ENCODE measurements at places on chromosomes 7 and 10. TPM values are rescaled to one million over a fixed set of nuclear protein-coding genes. Genes with fewer than 3 reads are reported as not detected.

GRCh38 chr10:131312478-131312836 is 936 bp upstream of the TCERG1L start:
- peak; percentile 3 for DNase-seq

PCLO gene
- total RNA-seq, result 3.0 TPM

PTPRN2 gene
- 3.4 TPM for total RNA-seq

GRCh38 chr7:116678780-116679179 is 6.8 kb downstream of the MET start:
- DNase-seq, result no peak

DNA sequence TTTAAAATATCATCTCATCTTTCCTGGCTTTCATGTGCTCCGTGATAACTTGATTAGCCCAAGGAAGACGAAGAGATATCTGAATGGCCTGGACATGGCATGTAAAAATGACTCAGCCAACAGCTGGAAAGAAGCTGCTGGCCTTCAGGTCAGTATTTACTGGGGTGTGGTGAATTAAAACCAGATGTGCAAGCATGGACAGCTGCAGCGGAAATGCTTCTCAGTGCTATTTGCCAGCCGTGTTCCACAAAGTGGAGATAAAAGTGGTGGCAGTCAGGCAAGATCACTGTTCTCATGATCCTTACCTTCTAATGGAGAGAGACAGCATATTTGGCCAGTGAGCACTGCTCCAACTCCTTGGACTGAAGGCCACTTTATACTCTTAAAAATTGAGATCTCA is 203.1 kb upstream of the VSTM2A start:
- DNase-seq, result no peak

TEX47 gene
- not detected for total RNA-seq

GRCh38 chr10:123995082-123995460 is 98.3 kb downstream of the CHST15 start:
- DNase-seq, result no peak

DNA sequence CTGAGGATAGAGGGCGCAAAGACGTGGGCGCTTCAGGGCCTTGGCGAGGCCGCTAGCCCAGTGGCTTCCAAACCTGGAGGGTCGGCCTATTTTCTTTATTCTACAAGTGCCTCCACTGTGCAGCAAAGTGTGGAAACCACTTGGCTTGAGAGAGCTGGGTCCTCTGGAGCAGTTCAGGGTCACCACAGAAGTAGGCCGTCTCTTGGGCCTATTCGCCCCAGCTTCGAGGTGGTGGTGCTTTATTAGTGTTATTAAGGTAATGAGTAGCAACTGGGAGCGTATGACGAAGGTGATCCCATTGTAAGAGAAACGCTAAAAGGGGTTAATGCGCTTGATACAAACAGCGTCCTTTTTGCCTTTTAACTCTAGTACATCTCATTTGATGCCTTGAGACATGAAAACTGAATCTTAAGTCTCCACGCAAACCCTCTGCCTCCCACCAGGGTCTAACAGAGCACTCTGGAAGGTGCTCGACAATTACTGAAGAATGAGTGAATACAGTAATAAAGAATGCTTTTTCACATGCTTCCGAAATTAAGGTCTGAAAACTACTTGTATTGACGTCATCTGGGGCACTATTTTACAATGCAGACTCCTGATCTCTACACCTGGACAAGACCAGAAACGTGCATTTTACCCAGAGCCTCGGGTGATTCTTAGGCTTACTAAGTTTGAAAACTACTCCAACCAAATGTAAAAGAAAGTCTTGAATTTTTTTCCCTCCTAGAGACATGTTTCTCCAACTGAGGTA is 647 bp upstream of the GSAP start:
- no peak for DNase-seq

DNA sequence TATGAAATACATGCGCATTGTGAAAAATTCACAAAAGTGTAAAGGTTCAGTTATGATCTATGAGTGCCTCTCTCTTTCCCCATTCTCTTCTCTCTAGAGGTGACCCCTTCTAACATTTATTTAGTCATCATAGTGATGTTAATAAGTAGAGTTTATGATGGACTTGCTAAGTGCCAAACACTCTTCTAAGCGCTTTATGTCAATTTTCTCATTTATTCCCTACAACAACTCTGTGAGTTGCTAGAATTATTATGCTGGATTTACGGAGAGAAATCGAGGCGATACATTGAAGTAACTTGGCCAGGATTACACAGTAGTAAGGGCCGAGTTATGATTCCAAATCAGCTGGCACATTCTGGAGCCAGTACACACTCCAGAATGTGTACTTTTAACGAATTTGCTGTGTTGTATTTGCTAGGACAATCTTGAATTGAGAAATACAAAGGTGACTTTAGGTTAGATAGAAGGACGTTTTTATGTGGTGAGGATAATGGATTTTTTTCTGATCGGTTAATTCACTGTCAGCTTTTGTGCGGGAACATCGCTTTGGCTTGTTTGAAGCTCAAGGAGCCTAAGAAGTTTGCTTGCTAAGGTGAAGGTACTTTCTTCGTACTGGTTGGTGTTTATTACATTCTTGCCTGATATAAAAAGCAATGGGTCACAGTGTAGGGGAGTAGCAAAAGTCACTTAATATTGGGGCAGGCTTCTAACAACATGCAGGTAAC is 1.4 kb downstream of the ATRNL1 start:
- DNase-seq, result no peak

GAD2 gene
- not detected for total RNA-seq

DNA sequence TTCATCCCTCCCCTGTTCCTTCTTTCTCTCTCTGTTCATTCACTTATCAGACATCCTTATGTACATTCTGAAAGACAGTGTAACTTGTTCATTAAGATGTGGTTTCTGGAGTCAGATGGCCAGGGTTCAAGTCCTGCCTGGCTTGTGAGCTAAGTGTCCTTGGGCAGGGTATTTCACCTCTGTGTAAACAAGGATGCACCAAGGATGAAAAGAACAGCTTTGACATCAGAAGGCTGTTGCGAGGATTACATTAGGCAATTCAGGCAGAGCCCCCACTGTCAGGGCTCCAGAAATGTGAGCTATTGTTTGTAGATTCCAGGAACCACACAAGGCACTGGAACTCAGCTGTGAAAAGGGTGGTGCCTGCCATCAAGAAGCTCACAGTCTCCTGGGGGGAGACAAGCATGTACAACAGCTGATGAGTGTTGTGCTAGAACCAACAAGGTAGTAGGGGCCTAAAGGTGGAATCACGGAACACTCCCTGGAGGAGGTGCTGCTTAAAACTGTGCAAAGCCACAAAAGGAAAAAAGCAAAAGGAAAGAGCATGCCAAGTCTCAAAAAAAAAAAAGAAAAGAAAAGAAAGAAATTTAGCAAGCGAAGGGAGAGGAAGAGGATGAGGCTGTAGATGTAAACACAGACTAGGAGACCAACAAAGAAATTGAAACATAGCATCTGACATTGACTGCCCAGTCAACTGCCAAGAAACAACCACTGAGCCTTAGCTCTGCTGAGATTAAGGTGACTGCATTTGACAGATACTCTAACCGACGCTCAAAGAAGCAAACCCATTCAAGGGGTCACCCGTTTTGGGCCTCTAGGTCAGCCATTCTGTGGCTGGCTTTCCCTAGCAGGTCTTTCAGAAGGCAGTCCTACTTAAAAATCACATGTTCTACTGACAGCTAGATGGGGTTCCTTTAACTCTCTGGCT is 12.5 kb downstream of the PDLIM1 start:
- no peak for DNase-seq

DNA sequence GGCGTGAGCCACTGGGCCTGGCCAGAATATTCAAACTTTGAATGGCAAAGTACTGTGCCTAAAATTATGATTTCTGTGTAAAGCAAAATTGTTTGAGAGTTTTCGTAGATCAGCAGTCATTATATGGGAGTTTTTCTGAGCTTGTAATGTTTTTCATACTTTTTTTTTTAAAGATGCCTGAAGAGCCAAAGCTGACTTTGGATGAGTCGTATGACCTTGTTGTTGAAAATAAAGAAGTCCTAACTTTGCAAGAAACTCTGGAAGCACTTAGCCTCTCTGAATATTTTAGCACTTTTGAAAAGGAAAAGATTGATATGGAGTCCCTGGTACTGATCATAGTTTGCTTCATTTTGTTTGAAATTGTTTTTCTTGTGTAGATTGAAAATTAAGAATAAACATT is 26.7 kb downstream of the SEC23IP start:
- no peak for DNase-seq

DNA sequence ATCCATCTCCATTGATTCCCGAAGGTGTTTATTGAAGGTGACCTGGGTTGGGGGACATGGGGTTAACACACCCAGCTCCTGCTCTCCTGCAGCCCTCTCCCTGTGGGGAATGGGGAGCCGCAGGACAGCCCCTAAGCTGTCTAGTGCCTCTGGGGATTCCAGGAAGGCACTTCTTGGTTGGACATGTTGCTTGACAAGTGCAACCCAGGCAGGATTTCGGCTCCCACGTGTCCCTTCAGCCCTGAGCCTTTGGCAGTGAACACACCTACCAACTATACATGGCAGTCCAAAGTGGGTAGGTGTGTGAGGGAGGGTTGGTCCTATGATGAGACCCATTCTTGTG is 43.9 kb downstream of the DOCK1 start:
- no peak for DNase-seq

- DNase-seq, result peak; percentile 70
Observed at GRCh38 chr7:80637911-80638765, at the start of gene CD36. Gene CD36 (plus strand): TSS chr7:80638642. CDS start chr7:80646741, 8,099 bp downstream.

- DNase-seq, result no peak
Observed at GRCh38 chr10:116687633-116688032, 54.7 kb downstream of the HSPA12A start.

AASS gene
- total RNA-seq, result 15.9 TPM

DNA sequence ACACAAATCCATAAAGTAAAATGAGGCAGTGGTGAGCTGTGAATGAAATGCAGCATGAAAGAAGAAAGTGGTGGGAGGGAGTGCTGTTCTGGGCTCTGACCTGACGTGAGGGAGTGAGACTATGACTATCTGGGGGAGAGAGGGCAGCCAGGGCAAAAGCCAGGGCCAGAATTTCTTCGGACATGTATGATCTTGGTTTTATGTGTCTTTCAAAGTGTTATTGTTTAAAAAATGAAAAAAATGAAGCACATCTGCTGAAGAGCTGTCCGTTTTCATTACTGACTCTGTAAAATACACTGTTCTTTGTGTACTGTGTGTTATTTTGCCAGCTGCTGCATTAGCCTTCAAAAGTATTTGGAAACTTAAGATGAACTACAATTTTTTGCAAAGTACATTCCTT is 70.2 kb upstream of the KLF14 start:
- DNase-seq, result no peak

HHEX gene
- 36.8 TPM for total RNA-seq

ITGA8 gene
- total RNA-seq, result 1.2 TPM

DNA sequence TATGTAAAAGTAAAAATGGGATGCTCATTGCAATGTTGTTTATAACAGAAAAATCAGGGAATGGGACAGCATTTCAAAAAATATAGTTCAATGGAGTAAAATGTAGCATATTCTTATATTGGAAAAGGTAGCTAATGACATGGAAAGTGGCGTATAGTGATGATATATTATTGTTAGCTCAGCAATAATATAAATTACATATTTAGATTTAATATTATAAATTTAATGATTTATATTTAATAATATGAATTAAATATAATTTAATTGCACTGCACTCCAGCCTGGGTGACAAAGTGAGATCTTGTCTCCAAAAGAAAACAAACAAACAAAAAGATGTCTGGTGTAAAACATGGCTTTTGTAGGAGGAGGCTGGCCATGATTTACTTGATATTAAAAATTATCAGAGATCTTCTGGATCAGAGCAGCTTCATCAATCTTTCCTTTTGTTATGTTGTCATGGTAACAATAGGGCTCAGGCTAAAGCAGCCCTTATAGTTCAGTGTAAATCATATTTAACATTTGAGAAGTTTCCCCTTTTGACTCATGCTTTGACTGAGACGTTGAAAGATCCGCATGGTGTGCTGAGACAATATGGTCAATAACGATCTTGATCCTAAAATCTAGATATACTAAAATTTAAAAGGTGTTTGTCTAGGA is 23.2 kb downstream of the OR6B1 start:
- DNase-seq, result no peak

GRCh38 chr10:8057636-8058273 is 3.3 kb downstream of the GATA3 start:
- no peak for DNase-seq

DNA sequence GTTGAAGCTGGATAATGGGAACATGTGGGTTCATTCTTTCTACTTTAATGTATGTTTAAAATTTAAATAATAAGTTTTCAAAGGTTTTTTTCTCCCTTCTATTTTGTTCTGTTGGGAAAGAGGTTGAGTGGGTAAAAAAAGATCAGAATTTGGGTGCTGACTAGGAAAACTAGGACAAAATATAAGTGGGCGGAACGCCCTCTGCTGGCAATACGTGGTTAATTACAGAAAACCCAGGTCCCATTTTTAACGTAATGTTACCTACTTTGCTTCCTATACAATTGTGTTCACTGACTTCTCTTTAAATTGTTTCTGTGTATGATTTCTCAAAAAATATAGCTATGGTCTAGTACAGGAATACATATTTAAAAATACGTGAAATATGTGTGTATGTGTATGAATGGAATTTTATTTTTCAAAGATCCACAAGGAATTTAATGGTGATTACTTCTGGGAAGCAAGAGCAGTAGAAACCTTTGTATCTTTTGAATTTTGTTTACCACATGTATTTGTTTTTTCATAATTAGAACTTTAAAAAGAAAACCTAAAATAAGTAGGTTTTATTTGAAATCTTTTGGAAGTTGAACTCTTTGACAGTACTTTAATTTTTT is 8.7 kb downstream of the ECD start:
- peak; percentile 39 for DNase-seq

DNA sequence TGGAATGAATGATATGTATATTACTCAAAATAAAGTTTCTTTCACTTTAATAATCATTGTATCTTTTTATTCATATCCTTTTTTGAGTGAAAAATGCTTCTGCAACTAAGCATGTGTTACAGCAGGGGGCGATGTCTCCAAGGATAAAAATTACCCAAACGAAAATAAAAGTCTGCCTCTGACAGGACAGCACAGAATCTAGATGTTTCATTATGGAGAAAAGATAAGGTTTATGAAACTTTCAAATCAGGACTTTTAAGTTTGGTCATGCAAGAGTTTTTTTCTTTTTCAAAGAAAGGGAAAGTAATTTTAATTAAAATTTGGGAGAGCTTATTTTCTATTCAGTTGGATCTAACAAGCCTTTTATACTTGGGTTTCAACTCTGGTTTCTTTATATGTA is 48.4 kb downstream of the TES start:
- peak; percentile 75 for DNase-seq

SMARCD3 gene
- total RNA-seq, result 3.2 TPM

SFTPD gene
- not detected for total RNA-seq

ENTPD7 gene
- total RNA-seq, result 18.4 TPM

GCK gene
- 0.38 TPM for total RNA-seq
